ENCODE measurements at places on chromosomes 7 and 10.

DNA sequence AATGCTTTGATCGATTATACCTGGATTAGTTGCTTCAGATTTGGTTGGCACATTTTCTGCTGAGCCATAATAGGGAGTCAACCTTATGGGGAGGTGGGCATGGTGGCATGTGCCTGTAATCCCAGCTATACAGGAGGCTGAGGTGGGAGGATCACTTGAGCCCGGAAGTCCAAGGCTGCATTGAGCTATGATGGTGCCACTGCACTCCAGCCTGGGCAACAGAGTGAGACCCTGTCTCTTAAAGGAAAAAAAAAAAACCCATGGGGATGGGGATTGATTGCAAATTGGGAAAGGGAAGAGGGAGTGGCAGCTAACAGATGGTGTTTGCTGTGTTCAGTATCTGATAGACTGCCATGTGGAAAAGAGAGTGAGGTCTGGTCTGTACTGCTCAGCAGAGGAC, 11.1 kb downstream of the STK17A start:
- no peak for DNase-seq

- DNase-seq, result no peak
These were observed 29.1 kb downstream of the MKX start for GRCh38 chr10:27716521-27716920.

DNA sequence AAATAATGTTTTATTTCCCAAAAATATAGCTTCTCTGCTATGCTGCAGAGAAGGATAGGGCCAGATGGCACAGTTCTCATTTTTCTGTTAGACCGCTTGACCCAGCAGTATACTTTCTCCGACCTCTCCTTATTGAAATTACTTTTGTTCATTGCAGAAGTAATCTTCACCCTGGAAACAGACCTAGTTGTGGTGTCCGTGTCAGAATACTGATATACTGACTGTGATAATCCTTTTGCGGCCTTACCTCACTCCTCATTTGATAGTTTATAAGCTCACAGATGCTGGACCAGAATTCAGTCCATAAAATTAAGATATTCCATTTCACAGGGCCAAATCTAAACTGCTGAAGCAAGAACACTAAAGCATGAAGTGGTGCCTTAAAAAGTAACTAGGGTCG, 260.6 kb upstream of the DKK1 start:
- no peak for DNase-seq

GRCh38 chr10:78761311-78761781, 307.4 kb upstream of the ZMIZ1 start:
- DNase-seq, result no peak

Measured in esophagus muscularis mucosa (tissue), 4 donors.